Stimulated activated CD4-positive, alpha-beta T cell treated with anti-CD3 and anti-CD28 coated beads, Interleukin-15, amount 100 ng/mL, for 1 hour (primary cell): ENCODE measurements at places on chromosomes 2 and 18.

- DNase-seq, result no peak
These were observed 120.1 kb downstream of the NEB start for GRCh38 chr2:151614159-151614558.

GRCh38 chr2:23823863-23824262, 103.1 kb downstream of the ATAD2B start:
- no peak for DNase-seq

DNA sequence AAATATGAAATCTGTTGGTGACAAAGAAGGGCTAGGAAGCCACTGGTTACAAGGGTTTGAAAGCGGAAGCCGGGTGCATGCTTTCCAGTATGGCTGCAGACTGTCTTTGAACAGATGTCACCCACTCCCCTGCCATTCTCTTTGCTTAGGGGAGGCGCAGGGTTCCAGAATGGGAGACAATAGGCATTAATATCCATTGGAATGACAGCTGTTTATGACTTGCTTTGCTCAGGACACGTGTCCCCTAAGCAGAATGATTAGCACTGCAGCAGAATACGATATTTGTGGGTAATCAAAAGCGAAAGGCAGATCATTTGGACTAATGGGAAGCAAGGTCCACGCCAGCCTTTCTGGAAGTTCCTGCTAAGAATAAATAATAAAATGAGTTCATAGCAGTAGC, 25.8 kb upstream of the NRP2 start:
- no peak for DNase-seq

DNA sequence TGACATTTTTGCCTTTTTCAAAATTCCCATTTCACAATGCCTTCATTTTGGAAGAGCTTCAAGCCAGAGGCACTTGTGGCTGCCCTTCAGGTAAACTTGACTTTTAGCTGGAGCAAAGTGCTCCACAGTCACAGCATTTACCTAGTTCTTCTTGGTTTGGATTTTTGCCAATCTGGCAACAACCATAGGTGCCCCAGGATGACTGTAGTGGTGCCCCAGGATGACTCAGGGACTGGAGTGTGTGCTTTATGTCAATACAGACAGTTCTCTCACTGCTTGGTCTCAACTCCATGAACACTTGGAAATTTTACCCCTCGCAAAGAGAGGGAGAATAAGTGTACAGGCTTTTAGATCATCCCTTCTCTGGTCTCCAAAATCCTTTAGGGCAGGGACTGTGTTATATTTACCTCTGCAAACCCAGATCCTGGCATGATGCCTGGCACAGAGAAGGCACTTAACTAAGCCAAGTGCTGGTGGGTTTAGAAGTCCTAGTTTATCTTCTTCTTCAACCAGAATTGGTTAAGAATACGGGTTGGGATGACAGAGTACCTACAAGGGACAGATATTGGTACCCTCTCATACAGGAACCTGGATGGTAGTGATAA, 15.3 kb upstream of the PTPN4 start:
- no peak for DNase-seq

GRCh38 chr2:20595439-20596192, 55.3 kb downstream of the HS1BP3 start:
- DNase-seq, result no peak
